ENCODE measurements at places on chromosomes 7 and 10.

DNA sequence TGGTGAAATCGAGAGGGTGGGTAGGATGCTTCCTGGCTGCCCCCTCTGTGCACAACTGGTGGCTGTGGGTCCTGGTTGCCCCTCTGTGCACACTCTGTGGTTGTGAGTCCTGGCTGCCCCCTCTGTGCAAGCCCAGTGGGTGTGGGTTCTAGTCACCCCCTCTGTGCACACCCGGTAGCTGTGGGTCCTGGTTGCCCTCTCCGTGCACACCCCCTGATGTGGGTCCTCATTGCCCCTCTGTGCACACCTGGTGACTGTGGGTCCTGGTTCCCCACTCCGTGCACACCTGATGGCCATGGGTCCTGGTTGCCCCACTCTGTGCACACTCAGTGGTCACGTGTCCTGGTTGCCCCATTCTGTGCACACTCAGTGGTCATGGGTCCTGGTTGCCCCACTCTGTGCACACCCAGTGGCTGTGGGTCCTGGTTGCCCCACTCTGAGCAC lies 20.3 kb upstream of the RET start:
- DNase-seq = no peak

DNA sequence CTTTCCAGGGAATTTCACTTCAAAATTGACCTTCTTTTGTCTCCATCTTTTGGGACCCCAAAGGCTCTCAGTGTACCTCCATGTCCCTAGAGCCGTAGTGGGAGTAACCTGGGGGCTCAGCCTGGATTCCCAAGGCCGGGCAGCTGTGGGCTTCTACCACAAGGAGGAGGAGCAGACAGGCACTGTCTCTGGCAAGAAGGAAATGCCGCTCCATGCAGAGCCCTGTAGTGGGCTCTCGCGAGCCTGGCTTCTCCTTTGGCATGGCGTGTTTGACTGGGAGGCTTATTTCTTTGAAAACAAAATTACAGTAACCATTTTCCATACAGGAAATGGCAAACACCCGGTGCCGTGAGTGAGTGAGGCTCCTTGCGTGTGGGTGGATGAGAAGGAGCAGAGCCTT lies 76.8 kb upstream of the FAM180A start:
- no peak for DNase-seq

- no peak for DNase-seq
These were observed 684 bp upstream of the HOXA5 start for GRCh38 chr7:27143950-27144780.

DNA sequence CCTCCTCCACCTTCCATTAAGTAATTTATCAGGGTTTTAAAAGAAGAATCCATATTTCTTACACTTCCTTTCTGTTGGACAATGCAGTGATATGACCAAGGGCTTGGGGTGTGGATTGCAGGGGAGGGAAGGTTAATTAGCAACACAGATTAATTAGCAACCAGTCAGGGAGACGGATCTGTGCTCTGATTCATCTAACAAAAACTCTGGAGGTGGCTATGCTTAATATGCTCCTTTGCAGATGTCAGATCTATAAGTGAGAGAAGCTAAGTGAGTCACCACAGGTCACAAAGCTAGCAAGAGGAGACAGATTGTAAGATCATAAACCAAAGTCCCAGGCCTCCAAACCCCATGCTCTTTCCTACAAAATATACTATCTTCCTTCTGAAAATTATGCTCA lies 178.8 kb upstream of the ITGB1 start:
- DNase-seq = no peak

GRCh38 chr7:25359471-25360059 lies 131.3 kb upstream of the NPVF start:
- DNase-seq = no peak

GRCh38 chr10:104232613-104233102 lies 494 bp upstream of the CFAP43 start:
- DNase-seq = no peak

GRCh38 chr10:18582803-18583202 lies 68.6 kb downstream of the NSUN6 start:
- peak; percentile 17 for DNase-seq

GRCh38 chr10:50552308-50552707 lies 71.4 kb downstream of the SGMS1 start:
- peak; percentile 93 for DNase-seq

- DNase-seq = peak; percentile 51
These were observed 80.2 kb downstream of the RNF216 start for GRCh38 chr7:5701085-5701914.

- no peak for DNase-seq
These were observed 22.5 kb downstream of the RBM20 start for GRCh38 chr10:110666673-110667072.

DNA sequence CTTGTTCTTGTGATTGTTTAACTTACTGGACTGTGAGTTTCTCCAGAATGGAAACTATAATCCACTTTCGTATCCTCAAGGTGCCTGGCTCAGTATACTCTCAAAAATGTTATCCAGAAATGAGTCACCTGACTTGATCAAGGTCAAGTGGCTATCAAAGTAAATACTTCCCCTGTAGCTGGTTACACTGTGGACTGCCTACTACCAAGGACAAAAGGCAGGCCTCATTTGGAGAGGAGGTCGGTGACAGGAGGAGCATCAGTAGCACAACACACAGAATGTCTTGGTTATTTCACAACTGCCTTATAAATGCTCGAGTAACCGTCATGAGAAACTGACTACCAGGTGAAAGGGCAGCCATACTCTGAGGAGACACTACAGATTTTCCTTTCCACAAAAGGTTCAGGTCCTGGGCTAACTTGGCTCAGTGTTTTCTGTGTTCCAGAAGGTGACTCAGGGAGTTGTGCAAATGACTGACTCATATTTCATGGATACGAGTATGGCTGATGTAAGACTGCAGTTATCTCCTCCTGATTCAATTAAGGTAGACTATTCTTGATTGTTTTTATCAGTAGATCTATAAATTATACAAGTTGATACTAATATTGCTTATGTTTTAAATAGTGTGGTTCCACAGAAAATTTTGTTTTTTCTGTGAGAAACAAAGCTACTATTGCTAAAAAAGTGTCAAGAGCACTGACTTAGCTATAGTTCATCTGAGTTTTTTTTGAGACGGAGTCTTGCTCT lies 4.2 kb upstream of the CCNY start:
- DNase-seq = peak; percentile 98

GRCh38 chr10:94546901-94547185 lies 1.3 kb downstream of the HELLS start:
- peak; percentile 22 for DNase-seq

DNA sequence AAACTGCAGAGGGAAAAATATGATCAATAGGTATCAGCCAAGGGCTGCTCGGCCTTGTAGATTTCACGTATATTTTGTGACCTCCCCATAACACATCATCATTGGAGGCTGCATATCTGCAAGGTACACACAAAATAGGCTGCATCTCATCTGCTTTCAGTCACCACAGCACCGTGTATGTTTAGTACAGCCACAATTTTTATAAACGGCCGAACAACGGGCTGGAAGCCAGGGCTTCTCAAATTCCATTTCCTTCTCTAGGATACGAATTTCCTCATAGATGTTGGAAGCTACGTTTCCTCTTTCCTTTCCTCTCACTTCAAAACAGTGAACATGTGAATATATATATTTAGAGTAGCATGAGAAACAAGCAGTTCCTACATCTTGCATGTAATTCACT lies 20.2 kb upstream of the FOXK1 start:
- DNase-seq = peak; percentile 58

- DNase-seq = no peak
These were observed 127.5 kb upstream of the TNS3 start for GRCh38 chr7:47709451-47709850.

GRCh38 chr10:118970770-118971169 lies 58.7 kb upstream of the NANOS1 start:
- DNase-seq = peak; percentile 40

DNA sequence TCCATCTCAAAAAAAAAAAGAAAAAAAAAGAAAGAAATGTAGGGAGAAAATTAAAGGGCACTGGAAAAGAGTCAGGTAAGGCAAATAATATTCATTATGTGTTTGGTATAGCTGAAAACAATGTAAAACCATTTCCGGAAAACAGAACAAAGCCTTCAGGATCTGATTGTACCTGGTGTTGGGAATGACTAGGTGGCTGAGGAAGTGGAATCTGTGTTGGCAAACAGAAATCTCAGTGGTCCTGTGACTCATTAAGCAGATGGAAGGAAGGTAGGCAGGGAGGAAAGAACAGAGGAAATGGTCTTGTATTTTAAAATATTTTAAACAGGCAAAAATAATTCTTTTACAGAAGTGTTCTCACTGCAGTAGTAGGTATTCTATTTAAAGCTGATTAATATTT lies 55.7 kb upstream of the GATA3 start:
- no peak for DNase-seq

All from choroid plexus epithelial cell (primary cell).